ENCODE measurements at places on chromosomes 2 and 18. TPM values are rescaled to one million over a fixed set of nuclear protein-coding genes. Genes with fewer than 3 reads are reported as not detected.

The MAIP1 gene
- total RNA-seq = 18.1 TPM

The PSD4 gene
- 1.2 TPM for total RNA-seq

The FSIP2 gene
- 56.4 TPM for total RNA-seq

The KLHL14 gene
- total RNA-seq = not detected

The CIB4 gene
- not detected for total RNA-seq

DNA sequence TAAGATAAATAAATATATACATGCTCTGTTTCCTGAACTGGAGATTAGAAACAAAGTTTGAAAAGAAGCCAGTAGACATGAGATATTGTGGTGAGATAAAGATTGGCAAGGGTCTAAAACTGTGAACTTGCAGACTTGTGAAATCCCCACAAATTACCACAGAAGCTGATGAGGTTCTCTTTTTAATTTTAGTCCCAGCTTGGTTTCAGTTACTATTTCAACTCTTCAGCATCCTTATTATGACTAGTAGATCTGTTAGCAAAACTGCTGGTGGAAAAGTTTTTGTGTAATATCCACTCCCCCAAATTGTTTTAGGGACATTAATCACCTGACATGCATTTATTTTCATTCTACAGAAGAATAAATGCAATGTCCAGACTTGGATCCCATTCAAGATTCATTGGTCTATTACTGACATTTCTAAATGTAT lies 20.8 kb downstream of the RASGRP3 start:
- H3K4me1 ChIP-seq = no peaks in the 10 kb centered on the region
- no peak for DNase-seq
- H3K36me3 ChIP-seq = no peaks in the 10 kb centered on the region
- no peak overlapping the region for H3K4me3 ChIP-seq

- no peak overlapping the region for H3K27ac ChIP-seq
- H3K4me3 ChIP-seq = no peak overlapping the region
- H3K27me3 ChIP-seq = peaks cover 3% of the 10 kb centered on the region
- DNase-seq = no peak
- no peaks in the 10 kb centered on the region for H3K36me3 ChIP-seq
Observed at GRCh38 chr2:162075689-162076132, 1.7 kb upstream of the DPP4 start.

GRCh38 chr2:176561706-176562105 lies 292.5 kb downstream of the MTX2 start:
- no peaks in the 10 kb centered on the region for H3K36me3 ChIP-seq
- H3K4me3 ChIP-seq = no peak overlapping the region
- DNase-seq = no peak
- H3K27me3 ChIP-seq = peaks cover 8% of the 10 kb centered on the region
- H3K4me1 ChIP-seq = peaks cover 12% of the 10 kb centered on the region
- no peak overlapping the region for H3K27ac ChIP-seq

DNA sequence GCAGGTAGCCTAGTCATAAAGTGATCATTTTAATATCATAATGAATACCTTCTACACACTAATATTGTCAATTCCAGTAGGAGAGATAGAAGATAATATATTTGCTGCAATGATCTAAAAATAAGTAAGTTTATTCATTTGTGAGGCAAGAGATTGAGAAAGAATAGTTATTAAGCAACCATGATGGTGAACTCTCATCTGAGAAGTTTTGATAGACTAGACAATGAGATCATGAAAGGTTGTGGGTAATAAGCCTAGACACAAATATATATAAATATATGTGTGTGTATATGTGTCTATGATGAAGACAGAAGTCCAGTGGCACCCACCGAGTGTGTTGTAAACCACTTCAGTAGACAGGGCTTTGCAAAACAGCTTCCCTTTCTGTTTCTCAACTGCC lies 181.0 kb upstream of the CHST9 start:
- no peaks in the 10 kb centered on the region for H3K36me3 ChIP-seq
- DNase-seq = no peak
- H3K4me1 ChIP-seq = no peaks in the 10 kb centered on the region
- no peaks in the 10 kb centered on the region for H3K27me3 ChIP-seq
- no peak overlapping the region for H3K27ac ChIP-seq

- H3K27ac ChIP-seq = peak overlapping the region; percentile 75
- peaks cover 18% of the 10 kb centered on the region for H3K4me1 ChIP-seq
Observed at GRCh38 chr2:223101340-223102039, 49.5 kb downstream of the KCNE4 start.

DNA sequence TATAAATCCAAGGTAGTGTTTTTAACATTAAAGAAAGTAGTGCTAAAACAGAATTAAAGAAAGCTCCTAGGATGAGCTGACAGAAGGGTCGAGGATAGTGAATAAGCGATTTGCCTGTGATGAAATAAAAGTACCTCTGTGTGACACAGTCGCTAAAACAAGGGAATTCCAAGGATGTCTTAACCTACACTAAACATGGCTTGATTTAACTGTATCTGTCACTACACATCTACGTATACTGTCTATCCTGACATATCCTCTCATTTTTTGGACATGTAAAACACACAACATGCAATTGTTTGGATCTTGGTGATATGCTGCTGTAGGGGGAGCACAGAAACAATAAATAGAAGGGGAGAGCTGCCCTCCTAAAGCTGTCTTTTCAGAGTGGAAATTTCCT lies 580.8 kb upstream of the SLC8A1 start:
- H3K4me1 ChIP-seq = no peaks in the 10 kb centered on the region
- no peaks in the 10 kb centered on the region for H3K36me3 ChIP-seq
- H3K27me3 ChIP-seq = no peaks in the 10 kb centered on the region
- no peak for DNase-seq
- no peak overlapping the region for H3K27ac ChIP-seq

DNA sequence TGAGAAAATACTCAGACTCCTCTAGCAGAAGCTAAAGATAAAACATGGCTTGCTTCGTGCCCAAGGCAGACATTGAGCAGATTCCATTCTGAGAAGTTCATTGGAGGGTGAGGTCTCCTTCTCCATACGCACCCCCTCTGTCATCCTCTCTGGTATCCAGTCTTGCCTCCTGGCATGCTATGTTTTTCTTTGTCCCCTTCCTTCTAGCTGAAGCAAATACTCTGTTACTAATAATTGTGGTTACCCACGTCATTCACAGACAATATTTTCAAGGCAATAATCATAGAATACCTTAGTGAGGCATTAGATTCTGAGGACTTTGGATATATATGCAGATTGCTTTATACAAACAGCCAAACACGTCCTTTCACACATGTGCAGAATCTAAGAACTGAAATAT lies 66.2 kb upstream of the KLF7 start:
- no peak overlapping the region for H3K27ac ChIP-seq
- no peak overlapping the region for H3K4me3 ChIP-seq
- no peak for DNase-seq
- no peaks in the 10 kb centered on the region for H3K36me3 ChIP-seq
- H3K4me1 ChIP-seq = peaks cover 42% of the 10 kb centered on the region
- H3K27me3 ChIP-seq = peaks cover 4% of the 10 kb centered on the region

DNA sequence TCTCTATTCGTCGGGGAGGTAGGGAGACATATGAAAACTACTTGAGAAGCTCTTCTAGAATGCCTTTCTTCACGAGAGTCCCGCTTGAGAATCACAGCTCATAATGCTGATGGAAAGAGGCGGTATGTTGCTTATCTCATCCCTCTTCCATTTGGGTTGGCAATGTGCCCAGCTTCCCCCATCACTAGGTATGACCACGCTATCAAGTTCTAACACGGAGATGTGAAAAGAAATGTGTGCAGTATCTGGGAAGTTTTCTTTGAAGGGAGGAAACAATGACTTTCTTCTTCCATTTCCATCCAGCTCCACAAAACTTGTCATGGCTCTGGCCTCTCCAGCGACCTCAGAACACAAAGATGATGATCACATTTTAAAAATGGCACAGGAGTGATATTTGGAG lies 742.4 kb downstream of the DCDC2C start:
- no peaks in the 10 kb centered on the region for H3K27me3 ChIP-seq
- no peaks in the 10 kb centered on the region for H3K36me3 ChIP-seq
- no peak overlapping the region for H3K27ac ChIP-seq
- peaks cover 3% of the 10 kb centered on the region for H3K4me1 ChIP-seq
- no peak for DNase-seq

GRCh38 chr2:86360776-86361175 lies 23.4 kb upstream of the REEP1 start:
- H3K4me3 ChIP-seq = no peak overlapping the region
- H3K27me3 ChIP-seq = peaks cover 4% of the 10 kb centered on the region
- peak overlapping the region; percentile 33 for H3K27ac ChIP-seq
- DNase-seq = no peak
- H3K36me3 ChIP-seq = no peaks in the 10 kb centered on the region

GRCh38 chr18:61596296-61596695 lies 263.1 kb downstream of the CDH20 start:
- no peak for DNase-seq
- no peaks in the 10 kb centered on the region for H3K36me3 ChIP-seq
- peaks cover 5% of the 10 kb centered on the region for H3K27me3 ChIP-seq
- no peak overlapping the region for H3K27ac ChIP-seq
- no peak overlapping the region for H3K4me3 ChIP-seq

- H3K36me3 ChIP-seq = no peaks in the 10 kb centered on the region
- no peak overlapping the region for H3K27ac ChIP-seq
Observed at GRCh38 chr2:220764171-220764570, 807.9 kb downstream of the EPHA4 start.

DNA sequence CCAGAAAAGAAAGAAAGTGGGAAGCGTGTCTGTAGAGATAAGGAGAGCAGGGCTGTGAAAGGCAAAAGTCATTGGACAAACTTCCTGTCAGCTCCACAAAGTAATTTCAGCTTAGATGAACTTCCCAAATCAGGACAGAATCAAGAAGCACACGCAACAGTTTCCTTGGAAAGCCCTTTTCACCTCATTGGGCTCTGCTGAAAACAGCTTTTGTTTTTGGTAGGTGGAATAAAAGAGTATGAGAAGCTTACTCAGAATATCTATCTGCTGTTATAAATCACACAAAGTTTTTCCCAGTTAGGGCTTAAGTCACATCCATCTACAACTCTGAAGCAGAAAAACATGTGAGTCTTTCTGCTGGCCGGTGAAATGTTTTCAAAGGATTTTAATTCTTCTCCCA lies 42.4 kb upstream of the EFEMP1 start:
- H3K4me1 ChIP-seq = no peaks in the 10 kb centered on the region
- H3K4me3 ChIP-seq = no peak overlapping the region
- no peak for DNase-seq
- H3K27me3 ChIP-seq = peaks cover 2% of the 10 kb centered on the region
- no peak overlapping the region for H3K27ac ChIP-seq

DNA sequence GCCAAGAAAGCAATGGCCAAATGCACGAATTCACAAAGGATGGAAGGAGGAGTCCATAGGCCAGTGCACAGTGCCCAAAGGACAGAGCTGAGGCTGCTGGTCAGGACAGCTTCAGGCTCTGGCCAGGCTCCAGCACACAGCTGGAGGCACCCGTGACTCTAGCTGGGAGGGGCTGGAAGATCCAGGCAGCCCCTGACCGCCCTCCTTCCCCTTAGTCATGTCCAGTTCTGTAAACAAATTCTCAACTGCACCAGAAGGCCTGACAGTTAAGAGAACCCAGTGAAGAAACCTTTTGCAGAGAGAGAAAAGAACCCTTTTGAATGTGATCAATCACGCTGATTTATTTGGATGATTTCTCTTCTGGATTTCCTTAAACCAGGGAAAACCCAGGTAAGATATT lies 7.7 kb upstream of the YWHAQ start:
- no peaks in the 10 kb centered on the region for H3K36me3 ChIP-seq
- DNase-seq = no peak
- peaks cover 6% of the 10 kb centered on the region for H3K4me1 ChIP-seq
- no peak overlapping the region for H3K4me3 ChIP-seq
- peaks cover 5% of the 10 kb centered on the region for H3K27me3 ChIP-seq
- no peak overlapping the region for H3K27ac ChIP-seq

DNA sequence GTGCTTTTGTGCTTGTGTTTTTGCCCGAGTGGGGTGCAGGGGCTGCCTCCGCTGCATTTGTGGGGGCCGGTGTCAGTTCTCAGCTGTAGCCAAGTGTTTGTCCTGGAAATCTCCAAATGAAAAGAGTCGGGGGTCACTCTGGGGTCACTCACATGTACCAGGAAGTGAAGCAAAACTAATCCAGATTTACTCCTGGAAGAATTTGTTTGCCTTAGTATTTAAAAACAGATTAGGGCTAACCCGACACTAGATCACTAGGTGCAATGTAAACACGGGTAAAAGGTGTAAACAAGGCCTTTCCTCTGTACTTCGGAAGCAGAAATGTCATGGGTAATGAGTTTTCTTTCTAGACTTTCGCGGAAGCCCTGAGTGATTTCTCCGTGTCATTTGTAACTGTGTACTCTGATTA lies 50.3 kb downstream of the GBX2 start:
- peaks cover 17% of the 10 kb centered on the region for H3K4me1 ChIP-seq
- H3K4me3 ChIP-seq = no peak overlapping the region
- DNase-seq = no peak
- no peaks in the 10 kb centered on the region for H3K36me3 ChIP-seq
- no peaks in the 10 kb centered on the region for H3K27me3 ChIP-seq

DNA sequence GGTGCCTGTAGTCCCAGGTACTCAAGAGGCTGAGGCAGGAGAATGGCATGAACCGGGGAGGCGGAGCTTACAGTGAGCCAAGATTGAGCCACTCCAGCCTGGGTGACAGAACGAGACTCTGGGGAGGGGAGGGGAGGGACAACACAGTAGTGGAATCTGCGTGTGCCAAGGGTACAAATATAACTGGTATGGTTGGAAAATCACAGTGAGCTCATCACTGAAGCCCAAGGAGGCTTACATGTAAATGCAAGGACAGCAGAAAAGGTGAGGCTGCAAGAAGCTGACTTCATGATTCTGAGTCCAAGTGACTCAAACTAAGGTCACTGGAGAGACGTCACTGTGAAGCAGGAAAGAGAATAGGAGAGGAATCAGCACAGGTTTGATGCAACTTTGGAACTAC lies 9.2 kb downstream of the SEPTIN10 start:
- peaks cover 45% of the 10 kb centered on the region for H3K4me1 ChIP-seq
- no peak overlapping the region for H3K27ac ChIP-seq
- no peak overlapping the region for H3K4me3 ChIP-seq
- H3K36me3 ChIP-seq = no peaks in the 10 kb centered on the region
- H3K27me3 ChIP-seq = no peaks in the 10 kb centered on the region
- DNase-seq = no peak

- no peak for DNase-seq
- H3K4me3 ChIP-seq = no peak overlapping the region
- H3K4me1 ChIP-seq = peaks cover 5% of the 10 kb centered on the region
- no peaks in the 10 kb centered on the region for H3K27me3 ChIP-seq
- peaks cover 1% of the 10 kb centered on the region for H3K36me3 ChIP-seq
Observed at GRCh38 chr2:216441308-216442010, 29.2 kb downstream of the SMARCAL1 start.
